NCI-H1436 (cell line): ENCODE measurements at places on chromosomes 6 and 20.

- no peak for DNase-seq
Observed at GRCh38 chr20:47066484-47067270, 172.0 kb downstream of the EYA2 start.

GRCh38 chr6:12844284-12845223 lies 128.0 kb downstream of the PHACTR1 start:
- peak; percentile 43 for DNase-seq

DNA sequence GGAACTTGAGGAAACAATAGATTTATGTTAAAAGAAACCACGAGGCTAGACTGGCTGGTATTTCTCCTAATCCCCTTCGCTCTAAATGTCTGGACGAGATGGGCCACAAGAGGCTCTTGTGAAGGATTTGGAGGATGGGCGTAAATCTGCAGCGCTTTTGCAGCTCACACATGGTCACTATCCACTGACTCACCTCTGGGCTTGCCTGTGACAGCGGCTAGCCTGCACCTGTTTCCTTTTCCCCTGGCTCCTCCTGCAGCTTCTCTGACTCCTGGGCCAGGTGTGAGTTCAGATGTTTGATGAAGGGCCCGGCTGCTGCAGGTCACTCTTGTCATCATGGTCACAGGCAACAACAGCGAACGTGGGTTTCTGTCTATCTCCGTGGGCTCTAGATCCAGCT lies 629.4 kb downstream of the CBLN4 start:
- DNase-seq: no peak

GRCh38 chr20:4095639-4096038 lies 80.3 kb upstream of the RNF24 start:
- DNase-seq: no peak

- no peak for DNase-seq
Observed at GRCh38 chr6:44679438-44680201, 292.1 kb downstream of the CDC5L start.

DNA sequence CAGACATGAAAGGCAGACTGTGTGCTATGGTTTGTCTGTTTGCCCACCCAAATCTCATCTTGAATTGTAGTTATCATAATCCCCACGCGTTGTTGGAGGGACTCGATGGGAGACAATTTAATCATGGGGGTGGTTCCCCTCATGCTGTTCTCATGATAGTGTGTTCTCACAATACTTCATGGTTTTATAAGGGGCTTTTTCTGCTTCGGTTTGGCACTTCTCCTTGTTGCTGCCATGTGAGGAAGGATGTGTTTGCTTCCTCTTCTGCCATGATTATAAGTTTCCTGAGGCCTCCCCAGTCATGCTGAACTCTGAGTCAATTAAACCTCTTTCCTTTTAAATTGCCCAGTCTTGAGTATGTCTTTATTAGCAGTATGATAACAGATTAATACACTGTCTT lies 47.2 kb upstream of the MICB start:
- no peak for DNase-seq

DNA sequence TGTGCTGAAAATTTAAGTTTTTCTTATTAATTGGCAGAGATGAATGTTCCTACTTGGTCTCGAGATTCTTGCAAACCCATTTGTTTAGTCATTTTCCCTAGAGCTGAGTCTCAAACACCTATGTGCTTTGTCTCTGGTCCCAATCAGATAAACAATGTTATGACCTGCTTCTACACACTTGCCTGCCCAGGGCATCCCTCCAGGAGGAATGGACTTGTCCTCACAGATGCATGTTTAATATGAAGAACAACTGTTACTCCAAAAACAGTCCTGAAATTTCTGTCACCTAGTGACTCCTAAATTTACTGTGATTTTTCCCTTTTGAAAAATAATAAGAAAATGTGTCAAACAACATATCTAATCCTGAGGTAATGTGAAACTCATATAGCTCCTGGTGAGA lies 43.7 kb downstream of the HDGFL1 start:
- DNase-seq: no peak

- no peak for DNase-seq
Observed at GRCh38 chr6:164415832-164416563, 893.4 kb downstream of the C6orf118 start.

DNA sequence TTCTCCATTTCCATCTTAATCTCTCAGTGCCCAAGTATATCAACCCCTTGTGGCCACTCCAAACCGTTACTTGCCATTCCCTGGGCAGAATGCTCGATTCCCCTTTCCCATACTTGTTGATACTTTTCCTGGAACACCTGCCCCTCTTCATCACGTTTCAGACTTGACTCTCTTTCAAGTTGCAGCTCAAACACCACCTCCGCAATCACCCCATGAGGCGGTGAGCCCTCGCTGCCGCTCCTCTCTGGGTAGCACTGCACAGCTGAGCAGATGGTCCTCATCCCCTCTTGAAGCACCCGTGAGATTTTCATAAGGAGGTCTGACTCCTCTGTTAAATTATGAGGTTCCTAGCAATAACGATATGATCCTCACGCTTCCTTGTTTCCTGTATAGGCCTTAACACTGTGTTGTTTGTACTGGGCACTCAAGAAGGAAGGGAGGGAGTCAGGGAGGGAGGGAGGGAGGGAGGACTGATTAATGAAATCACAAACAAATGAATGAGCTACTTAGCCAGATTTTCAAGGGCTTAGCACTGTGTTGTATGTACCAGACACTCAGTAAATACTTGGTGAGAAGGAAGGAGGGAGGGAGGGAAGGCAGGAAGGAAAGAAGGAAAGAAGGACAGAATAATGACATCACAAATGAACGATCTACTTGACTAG lies 8.0 kb upstream of the UQCC2 start:
- DNase-seq: no peak

- no peak for DNase-seq
Observed at GRCh38 chr6:87784690-87785089, 82.7 kb upstream of the AKIRIN2 start.
